ENCODE measurements at places on chromosomes 7 and 10. TPM values are rescaled to one million over a fixed set of nuclear protein-coding genes. Genes with fewer than 3 reads are reported as not detected.
A peak's percentile ranks its signal among the peaks of the same experiment; 100 is the strongest.

Gene EGR2
- 0.59 TPM for total RNA-seq

Gene PPP1R9A
- total RNA-seq: 19.3 TPM

Gene SMARCD3
- 15.4 TPM for total RNA-seq

Gene SLC16A9
- total RNA-seq: 2.3 TPM

Gene PDE6C
- not detected for total RNA-seq

Gene GLI3
- 1.0 TPM for total RNA-seq

Gene METTL27
- 5.3 TPM for total RNA-seq

Gene BMPER
- 0.25 TPM for total RNA-seq

Gene TPK1
- total RNA-seq: 3.6 TPM

Gene VWA2
- total RNA-seq: 5.7 TPM

Gene AQP1
- total RNA-seq: 273 TPM

Gene LEP
- 0.08 TPM for total RNA-seq

Gene AGR3
- 2.8 TPM for total RNA-seq

Gene FAM25G
- total RNA-seq: not detected

GRCh38 chr7:80511964-80512363 lies at the start of gene GNAT3:
Gene GNAT3, minus strand, starts transcription at chr7:80512064. Its CDS starts 138 bp downstream, at chr7:80511926.
- H3K4me3 ChIP-seq: no peak within 1 kb of the TSS
- H3K27me3 ChIP-seq: no peaks in the 10 kb centered on the region
- peaks cover 7% of the 10 kb centered on the region for H3K4me1 ChIP-seq

GRCh38 chr7:42624471-42624870 lies 287.4 kb downstream of the C7orf25 start:
- H3K27me3 ChIP-seq: no peaks in the 10 kb centered on the region
- no peaks in the 10 kb centered on the region for H3K36me3 ChIP-seq
- no peak overlapping the region for H3K4me3 ChIP-seq
- H3K27ac ChIP-seq: no peak overlapping the region

- DNase-seq: no peak
- H3K4me1 ChIP-seq: no peaks in the 10 kb centered on the region
- no peak overlapping the region for H3K4me3 ChIP-seq
- H3K36me3 ChIP-seq: no peaks in the 10 kb centered on the region
These were observed 53.6 kb downstream of the SEC61G start for GRCh38 chr7:54705436-54705835.

DNA sequence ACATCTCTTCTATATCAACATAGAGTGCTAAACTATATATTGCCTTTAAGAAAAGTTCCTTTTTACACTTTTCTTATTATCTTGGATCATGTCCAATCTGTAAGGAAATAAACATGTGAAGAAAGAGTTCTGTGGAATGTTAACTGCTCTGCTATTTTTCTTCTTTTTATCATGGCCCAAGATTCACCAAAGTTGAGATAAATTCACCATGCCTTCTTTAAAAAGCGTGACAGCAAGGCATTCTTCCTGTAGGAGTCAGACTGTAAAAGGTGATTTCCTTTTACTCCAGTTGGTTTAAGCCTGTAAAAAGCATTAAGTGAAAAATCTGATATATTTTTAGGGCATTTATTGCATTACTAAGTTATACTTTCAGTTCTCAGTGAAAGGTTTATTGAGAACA lies 165.7 kb upstream of the FZD1 start:
- no peaks in the 10 kb centered on the region for H3K27me3 ChIP-seq
- no peak for DNase-seq
- H3K27ac ChIP-seq: no peak overlapping the region
- H3K4me3 ChIP-seq: no peak overlapping the region

DNA sequence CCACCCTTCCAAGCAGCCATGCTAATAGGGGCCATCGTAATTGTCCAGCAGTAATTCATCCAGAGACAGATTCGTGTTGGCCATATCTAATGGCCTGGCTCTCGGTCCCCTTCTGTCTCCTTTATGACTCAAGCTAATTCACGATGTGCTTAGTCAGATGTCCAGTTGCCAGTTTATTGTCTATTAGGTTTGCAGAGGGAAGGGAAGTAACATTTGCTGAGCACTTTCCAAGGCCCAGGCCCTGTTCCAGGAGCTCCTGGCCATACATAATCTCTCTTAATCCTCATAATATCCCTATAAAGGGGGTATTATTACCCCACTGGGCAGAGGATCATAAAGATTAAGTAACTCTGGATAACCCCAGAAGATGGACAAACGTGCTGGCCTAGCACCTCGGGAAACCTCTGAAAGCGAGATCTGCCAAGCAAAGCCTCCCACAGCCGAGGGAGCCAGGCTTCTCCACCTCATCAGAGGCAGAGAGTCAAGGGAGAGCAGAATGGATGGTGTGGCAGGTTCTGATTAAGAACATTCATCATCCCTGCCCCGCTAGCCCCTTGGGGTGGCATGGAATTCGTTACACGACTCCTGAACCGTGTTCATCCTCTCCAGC lies 153.7 kb downstream of the PLXNA4 start:
- H3K27me3 ChIP-seq: no peaks in the 10 kb centered on the region
- no peak overlapping the region for H3K27ac ChIP-seq
- no peak overlapping the region for H3K4me3 ChIP-seq
- H3K36me3 ChIP-seq: no peaks in the 10 kb centered on the region
- no peaks in the 10 kb centered on the region for H3K4me1 ChIP-seq
- no peak for DNase-seq

DNA sequence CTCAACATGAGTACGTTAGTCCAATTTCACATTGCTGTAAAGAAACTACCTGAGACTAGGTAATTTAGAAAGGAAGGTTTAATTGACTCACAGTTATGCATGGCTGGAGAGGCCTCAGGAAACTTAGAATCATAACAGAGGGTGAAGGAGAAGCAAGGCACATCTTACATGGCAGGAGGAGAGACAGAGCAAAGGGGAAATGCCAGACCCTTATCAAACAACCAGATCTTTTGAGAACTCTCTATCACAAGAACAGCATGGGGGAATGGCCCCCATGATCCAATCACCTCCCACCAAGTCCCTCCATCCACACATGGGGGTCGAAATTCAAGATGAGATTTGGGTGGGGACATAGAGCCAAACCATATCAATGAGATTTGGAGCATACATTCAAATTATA lies 34.6 kb upstream of the PDSS1 start:
- H3K4me1 ChIP-seq: no peaks in the 10 kb centered on the region
- no peak overlapping the region for H3K27ac ChIP-seq
- H3K4me3 ChIP-seq: no peak overlapping the region
- no peaks in the 10 kb centered on the region for H3K36me3 ChIP-seq
- no peak for DNase-seq

DNA sequence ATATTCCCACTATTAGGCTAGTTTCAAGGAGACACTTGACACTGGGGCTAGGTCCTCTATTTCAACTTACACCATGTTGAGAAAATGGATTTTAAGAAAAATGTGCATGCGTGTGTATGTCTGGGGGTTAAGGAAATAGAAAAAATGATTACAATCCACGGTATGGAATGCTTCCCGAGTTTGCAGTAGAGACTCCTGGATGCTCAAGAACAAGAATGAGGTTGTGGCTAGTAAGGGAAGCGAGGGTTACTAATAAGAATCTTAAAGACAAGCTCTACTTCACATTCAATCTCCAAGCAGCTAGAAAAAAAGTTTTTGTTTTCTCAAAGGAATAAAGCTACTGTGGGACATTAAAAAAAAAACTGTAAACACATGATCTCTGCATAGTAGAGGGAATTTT lies 54.7 kb downstream of the ANK3 start:
- no peak overlapping the region for H3K4me3 ChIP-seq
- no peak for DNase-seq
- no peaks in the 10 kb centered on the region for H3K4me1 ChIP-seq
- no peaks in the 10 kb centered on the region for H3K36me3 ChIP-seq
- H3K27me3 ChIP-seq: no peaks in the 10 kb centered on the region

- DNase-seq: no peak
- H3K4me1 ChIP-seq: no peaks in the 10 kb centered on the region
- peaks cover 4% of the 10 kb centered on the region for H3K36me3 ChIP-seq
- H3K4me3 ChIP-seq: no peak overlapping the region
These were observed 15.8 kb downstream of the DPY19L1 start for GRCh38 chr7:35021445-35021844.

DNA sequence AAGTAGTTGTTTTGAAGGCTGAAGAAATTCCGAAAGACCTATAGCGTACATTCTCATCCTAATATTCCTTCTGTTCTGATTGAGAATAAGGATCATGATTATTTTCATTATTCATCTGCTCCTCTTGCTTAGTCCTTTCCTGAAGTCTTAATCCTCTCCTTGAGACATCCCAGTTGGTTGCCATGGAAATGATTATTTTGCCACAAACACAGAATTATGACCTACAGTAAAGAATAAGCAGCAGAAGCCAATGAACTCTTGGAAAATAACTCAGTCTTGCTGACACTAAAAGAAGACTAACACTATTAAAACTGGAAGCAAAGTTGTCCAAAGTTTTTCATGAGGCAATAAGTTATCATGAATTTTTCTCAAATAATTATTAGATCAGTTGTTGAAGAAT lies 47.8 kb upstream of the JAZF1 start:
- no peaks in the 10 kb centered on the region for H3K27me3 ChIP-seq
- DNase-seq: no peak
- H3K27ac ChIP-seq: no peak overlapping the region
- H3K4me1 ChIP-seq: no peaks in the 10 kb centered on the region
- no peaks in the 10 kb centered on the region for H3K36me3 ChIP-seq
- H3K4me3 ChIP-seq: no peak overlapping the region

DNA sequence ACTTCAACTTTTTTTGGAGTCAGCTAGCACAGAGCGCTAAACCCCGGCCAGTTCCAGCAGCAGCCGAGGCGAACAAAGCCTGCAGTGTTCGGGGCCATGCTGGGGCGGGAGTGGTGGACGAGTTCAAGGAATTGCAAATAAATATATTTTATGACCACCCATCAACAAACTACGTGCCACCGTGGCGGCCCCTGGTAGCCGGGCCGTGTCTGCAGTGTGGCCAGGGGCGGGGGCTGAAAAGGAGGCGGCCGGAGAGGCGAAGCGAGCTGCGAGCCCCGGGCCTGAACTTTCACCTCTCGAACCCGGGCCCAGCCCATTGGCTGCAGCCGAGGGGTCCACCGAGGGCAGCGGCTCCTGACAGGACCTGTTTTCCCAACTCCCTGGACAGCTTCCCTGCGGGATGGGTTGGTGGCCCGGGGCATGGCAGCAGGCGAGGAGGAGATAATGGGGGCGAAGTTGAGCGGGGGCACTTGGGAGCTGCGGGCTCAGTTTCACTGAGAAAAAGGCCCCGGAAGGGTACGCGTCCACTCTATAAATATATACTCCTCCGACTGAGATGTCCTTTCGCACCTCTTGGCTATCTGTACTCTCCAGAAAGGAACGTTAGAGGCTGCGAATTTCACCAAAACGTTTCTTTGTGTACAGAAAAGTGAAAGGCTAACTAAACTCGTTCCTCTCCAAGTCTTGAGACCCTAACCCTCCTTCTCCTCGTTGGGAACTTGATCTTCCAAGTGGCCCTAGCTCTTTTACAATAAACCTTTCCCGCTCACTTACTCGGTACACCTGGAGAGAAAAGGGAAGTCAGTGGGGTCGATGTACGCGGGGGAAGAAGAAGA lies 164.6 kb upstream of the PPP1R3A start:
- no peaks in the 10 kb centered on the region for H3K36me3 ChIP-seq
- no peaks in the 10 kb centered on the region for H3K27me3 ChIP-seq
- H3K4me3 ChIP-seq: peak overlapping the region; percentile 6
- DNase-seq: peak; percentile 33

DNA sequence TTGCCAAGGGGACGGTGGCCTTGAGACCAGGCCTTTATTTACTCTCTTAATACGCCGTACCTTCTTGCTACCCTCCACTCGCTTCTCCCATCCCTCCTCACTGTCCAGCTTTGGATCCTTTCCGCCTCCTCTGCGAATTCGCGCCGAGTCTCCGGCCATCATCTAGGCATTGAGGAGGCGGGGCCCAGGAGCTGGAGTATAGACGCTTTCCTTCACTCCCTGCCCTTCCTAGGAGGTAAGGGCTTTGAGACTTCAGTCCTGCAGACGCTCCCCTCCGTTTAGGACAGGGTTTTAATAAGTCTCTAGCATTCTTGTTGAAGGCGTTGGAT lies 538 bp downstream of the TFAM start:
- H3K4me3 ChIP-seq: peak overlapping the region; percentile 90
- DNase-seq: no peak
- H3K36me3 ChIP-seq: peaks cover 7% of the 10 kb centered on the region
- peak overlapping the region; percentile 63 for H3K27ac ChIP-seq
- peaks cover 10% of the 10 kb centered on the region for H3K4me1 ChIP-seq

GRCh38 chr10:24951201-24952142 lies 934 bp downstream of the PRTFDC1 start:
- H3K4me3 ChIP-seq: peak overlapping the region; percentile 34
- H3K27ac ChIP-seq: no peak overlapping the region
- no peaks in the 10 kb centered on the region for H3K4me1 ChIP-seq
- no peaks in the 10 kb centered on the region for H3K27me3 ChIP-seq
- DNase-seq: no peak

DNA sequence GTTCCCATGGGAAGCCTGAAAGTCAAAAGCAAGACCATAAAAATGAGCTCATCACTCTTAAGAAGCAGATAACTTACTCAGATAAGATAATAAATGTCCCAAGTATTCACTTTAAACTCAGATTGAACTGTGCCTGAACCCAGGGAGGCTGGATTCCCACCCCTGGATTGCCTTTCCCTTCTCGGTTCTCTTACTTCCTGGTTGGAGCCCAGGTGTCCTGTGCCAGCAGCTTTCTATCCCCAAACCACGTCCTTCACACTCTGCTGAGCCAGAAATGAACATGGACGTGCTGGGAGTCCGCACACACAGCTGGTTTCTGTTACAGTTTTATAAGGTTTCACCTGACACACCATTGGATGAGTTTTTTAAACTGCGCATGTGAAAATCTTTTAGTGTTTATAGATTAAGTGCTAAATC lies 636.2 kb upstream of the IGFBP3 start:
- H3K27ac ChIP-seq: peak overlapping the region; percentile 39
- H3K4me3 ChIP-seq: no peak overlapping the region
- H3K36me3 ChIP-seq: no peaks in the 10 kb centered on the region
- no peaks in the 10 kb centered on the region for H3K27me3 ChIP-seq
- H3K4me1 ChIP-seq: no peaks in the 10 kb centered on the region
- no peak for DNase-seq

GRCh38 chr7:46537191-46537905 lies 616.3 kb upstream of the IGFBP3 start:
- no peak for DNase-seq
- no peaks in the 10 kb centered on the region for H3K4me1 ChIP-seq
- no peak overlapping the region for H3K27ac ChIP-seq
- H3K36me3 ChIP-seq: no peaks in the 10 kb centered on the region

- H3K27ac ChIP-seq: no peak overlapping the region
- DNase-seq: no peak
- no peak overlapping the region for H3K4me3 ChIP-seq
These were observed 187.9 kb downstream of the GATA3 start for GRCh38 chr10:8242295-8242872.

Measured in pancreas (tissue), 10 donors.